T-helper 2 cell (primary cell): ENCODE measurements at places on chromosomes 1 and 21.

GRCh38 chr1:241638099-241638682 lies 2.0 kb downstream of the CHML start:
- no peak for DNase-seq

DNA sequence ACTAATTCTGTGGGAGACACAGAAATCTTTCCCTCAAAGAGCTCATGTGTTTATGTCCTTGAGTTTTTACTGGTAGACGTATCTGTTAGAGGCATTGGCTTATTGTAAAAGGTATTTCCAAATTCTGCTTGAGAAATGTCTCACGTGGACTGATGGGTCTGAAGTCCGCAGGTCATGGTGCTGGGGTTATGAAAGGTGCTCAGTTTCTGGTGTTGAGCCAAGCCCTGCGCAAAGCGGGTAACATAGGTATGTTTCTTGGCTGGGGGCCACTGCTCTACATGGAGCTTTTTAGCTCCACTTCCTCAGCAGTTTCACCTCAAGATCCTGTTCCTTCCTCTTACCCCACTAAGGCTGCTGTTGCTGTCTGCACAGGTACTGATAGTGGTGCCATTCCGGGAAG lies 10.8 kb downstream of the UTP25 start:
- DNase-seq: no peak

DNA sequence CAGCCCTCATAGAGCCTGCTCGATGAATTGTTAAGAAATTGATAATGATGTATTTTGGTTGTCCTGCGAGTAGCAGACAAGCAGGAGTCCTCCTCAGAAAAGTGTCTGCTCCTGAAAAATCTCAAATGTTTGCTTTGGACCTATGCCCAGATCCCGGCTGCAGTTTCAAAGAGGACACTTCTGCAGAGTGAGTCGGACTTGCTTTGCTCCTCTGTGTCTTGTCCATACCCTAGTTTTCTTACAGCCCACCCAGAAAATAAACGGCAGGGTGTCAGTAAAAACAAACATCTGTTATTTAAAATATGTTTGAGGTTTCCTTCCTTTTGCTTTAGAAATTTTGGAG lies 2.8 kb downstream of the S100A10 start:
- no peak for DNase-seq

DNA sequence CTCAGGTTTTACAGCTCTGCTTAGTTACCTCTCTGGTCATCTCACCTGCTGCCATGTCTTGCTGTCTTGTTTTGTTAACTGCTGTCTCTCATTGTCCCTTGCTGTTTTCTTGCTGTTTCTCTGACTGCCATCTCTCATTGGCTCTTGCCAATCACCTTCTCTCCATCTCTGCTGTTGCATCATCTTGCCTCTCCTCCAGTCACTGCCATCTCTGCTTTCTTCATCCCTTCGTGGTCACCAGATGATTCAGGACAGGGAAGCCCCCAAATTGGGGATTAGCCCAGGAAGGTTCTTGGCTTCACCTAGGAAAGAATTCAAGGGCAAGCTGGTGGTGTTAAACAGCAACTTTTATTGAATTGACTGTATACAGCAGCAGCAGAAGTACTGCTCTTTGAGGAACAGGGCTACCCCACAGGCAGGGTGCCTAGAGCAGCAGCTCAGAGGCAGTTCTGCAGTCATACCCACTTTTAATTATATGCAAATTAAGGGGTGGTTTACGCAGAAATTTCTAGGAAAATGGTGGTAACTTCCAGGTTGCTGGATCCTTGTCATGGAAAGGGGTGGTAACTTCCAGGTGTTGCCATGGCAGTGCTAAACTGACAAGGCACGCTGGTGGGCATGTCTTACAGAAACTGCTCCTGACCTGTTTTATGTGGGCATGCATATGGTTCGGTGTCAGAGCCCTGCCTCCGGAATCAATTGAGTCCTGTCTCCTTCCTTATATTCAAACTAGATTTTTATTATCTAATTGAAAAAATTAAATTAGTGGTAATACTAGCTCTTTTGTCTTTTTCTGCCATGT lies 33.4 kb downstream of the SUCO start:
- DNase-seq: no peak

GRCh38 chr1:231162970-231163829 lies 1.3 kb downstream of the TRIM67 start:
- DNase-seq: no peak

DNA sequence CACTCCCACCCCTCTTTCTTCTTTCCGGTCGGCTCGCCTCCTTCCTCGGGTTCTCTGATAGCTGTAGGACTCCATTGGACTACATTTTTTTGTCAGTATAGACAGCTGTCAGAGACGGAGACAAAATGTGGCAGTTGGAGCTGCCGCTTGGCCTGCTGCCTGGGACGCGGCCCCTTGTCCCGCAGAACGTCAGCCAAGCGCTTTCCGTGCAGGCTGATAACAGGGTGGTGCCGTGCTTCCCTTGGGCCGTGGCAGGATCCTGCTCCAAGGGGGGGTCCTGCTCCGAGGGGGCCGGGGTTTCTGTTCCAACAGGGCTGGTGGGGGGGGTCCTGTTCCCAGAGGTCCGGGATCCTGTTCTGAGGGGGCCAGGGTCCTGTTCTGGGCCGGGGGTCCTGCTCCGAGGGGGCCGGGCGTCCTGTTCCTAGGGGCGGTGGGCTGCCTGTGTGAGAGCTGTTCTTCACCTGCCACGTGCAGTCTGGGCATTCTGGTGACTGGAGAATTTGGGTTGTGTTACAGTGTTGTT lies 4.9 kb downstream of the SKI start:
- DNase-seq: no peak

DNA sequence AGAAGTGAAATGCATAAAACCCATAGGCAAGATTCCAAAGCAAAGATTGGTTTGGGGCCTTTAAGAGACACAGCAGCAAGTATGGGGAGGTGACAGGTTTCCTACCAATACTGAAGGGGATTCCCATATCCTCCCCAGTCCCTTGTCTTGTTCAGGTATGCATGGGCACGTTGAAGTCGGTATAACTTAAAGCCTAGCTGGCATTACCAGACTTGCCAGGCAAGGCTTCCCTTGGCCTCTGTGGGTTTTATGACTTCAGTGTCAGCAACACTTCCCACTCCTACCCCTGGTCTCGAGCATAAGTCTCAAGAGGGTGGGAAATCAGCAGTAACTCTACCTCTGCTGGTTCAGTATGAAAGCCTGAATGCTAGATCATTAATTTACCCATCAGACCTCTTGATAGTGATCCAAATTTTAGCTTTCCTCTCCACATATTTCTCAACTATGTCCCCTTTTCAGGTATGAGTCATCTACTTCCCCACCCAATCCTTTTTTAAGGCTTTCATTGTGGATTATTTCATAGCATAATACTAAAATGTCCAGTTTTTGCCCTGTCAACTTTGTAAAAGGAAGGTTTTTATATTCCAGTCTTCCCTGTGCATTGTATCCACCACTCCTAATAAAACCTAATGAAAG lies 6.8 kb downstream of the CYP4X1 start:
- DNase-seq: no peak

- no peak for DNase-seq
Measured at GRCh38 chr1:7313081-7313546, 458.0 kb upstream of the VAMP3 start.

- DNase-seq: no peak
Measured at GRCh38 chr1:7108251-7108650, 323.0 kb downstream of the CAMTA1 start.
